Mononuclear cell (primary cell): ENCODE measurements at places on chromosomes 6 and 20. TPM values are rescaled to one million over a fixed set of nuclear protein-coding genes. Genes with fewer than 3 reads are reported as not detected.

SNAP91 gene
- not detected for total RNA-seq

EFCAB8 gene
- 0.73 TPM for total RNA-seq

CCDC28A gene
- 22.7 TPM for total RNA-seq

SMOC2 gene
- not detected for total RNA-seq

C6orf132 gene
- not detected for total RNA-seq

TDRD6 gene
- not detected for total RNA-seq

EYS gene
- total RNA-seq = under 0.01 TPM

RHAG gene
- total RNA-seq = not detected

RSPO3 gene
- total RNA-seq = not detected

CD2AP gene
- 42.8 TPM for total RNA-seq
